ENCODE measurements at places on chromosomes 13 and 19. TPM values are rescaled to one million over a fixed set of nuclear protein-coding genes. Genes with fewer than 3 reads are reported as not detected.

PRODH2 gene
- not detected for total RNA-seq

ZNF865 gene
- total RNA-seq, result 11.9 TPM

GRCh38 chr19:46155237-46155636, 7.2 kb downstream of the IGFL2 start:
- DNase-seq, result no peak

DNA sequence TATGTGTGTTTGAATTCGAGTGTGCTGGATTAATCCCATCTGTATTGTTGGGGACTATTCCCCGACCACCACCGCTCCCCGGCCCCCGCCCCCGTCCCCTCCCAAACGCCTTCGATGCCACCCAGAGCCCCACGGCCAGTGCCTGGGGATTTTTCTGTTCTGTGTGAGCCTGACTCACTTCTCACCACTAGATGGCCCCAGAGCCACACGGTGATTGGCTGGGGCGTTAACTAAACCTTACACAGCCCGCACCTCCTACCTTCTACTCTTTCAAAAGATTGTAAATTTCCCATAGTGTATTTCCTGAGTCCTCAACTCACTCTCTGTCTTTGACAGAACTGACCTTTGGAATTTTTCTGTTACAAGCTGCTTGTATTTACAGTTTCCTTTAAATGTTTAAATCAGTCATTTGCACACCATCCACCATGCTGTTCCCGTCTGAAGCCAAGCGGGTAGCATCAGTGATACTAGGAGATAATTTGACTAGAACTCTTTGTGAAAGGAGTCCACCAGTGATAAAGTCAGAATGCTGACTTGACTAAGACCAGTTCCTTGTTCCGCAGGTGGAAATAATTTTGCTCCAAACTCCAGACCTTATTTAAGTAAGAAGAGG, 61.4 kb downstream of the RFX2 start:
- DNase-seq, result no peak

DNA sequence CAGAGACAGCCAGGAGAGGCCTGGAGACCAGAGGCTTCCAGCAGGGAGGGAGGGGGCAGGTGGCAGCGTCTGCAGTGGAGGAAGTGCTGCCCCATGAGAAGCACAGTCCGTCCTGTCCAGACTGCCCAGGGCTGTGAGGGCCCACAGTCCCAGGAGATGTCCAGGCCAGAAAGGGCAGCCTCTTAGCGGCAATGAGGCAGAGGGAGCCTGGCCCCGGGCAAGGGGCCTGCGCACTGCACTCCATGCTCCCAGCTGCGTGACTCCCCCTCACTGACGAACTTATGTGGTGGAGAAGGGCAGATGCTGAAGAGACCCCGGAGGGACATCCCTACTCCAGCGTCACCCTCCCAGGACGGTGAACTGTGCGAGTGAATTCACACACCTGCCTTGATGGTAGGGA, 115.3 kb downstream of the SOX1 start:
- DNase-seq, result no peak

DNA sequence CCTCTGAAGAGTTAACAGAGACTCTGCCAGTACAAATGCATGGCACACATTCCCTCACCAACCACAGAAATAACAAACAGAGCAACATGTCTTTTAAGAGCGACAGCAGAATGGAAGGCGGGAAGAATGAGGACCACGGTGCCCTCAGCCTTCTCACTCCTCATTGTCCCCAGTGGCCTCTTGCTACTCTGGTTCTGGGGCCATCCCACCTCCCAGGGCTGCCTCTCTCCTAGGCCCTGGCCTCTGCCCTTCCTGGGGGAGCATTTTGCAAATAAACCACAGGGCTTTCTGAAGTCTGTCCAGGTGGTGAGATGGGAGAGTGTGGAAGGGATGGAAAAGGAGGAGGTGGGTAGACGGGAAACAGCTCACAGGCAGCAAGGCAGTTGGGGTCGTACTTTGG, 28.3 kb downstream of the CYP2B6 start:
- DNase-seq, result no peak

GRCh38 chr13:48857576-48857975, 118.1 kb upstream of the FNDC3A start:
- no peak for DNase-seq

GRCh38 chr19:53942001-53942786, 20.5 kb upstream of the CACNG8 start:
- DNase-seq, result no peak

DNA sequence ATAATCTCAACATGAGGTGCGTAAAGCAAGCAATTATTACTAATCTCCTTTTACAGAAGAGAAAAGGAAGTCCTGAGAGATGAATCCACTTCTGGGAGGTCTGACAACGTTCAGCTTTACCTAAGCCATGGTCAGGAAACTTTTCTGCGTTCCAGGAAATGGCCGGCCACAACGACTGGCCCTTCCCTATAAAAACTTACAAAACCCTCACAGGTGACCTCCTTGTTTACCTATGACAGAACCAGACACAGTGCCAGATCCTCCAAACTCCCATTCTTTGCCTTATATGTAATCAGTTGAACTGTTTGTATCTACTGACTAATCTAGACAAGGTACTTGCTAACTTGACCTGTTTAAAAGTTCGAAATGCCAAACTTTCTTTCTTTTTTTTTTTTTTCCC, 351.7 kb upstream of the TMTC4 start:
- DNase-seq, result no peak

DNA sequence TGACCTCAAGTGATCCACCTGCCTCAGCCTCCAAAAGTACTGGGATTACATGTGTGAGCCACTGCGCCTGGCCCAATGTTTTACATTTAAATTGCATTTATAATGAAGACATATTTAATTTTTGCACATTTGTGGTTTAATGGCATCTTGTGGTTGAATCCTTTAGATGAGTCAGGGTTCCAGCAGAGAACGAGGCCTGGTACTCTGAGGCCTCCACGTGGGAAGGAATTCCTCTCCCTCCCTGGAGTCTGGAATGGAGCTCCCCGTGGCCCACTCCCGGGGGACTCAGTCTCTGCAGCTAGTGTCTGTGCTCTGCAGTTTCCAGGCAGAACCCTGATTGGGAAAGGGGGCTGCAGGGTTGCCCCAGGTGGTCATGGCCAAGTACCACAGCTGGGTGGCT, 24.2 kb downstream of the ZFR2 start:
- DNase-seq, result no peak

DNA sequence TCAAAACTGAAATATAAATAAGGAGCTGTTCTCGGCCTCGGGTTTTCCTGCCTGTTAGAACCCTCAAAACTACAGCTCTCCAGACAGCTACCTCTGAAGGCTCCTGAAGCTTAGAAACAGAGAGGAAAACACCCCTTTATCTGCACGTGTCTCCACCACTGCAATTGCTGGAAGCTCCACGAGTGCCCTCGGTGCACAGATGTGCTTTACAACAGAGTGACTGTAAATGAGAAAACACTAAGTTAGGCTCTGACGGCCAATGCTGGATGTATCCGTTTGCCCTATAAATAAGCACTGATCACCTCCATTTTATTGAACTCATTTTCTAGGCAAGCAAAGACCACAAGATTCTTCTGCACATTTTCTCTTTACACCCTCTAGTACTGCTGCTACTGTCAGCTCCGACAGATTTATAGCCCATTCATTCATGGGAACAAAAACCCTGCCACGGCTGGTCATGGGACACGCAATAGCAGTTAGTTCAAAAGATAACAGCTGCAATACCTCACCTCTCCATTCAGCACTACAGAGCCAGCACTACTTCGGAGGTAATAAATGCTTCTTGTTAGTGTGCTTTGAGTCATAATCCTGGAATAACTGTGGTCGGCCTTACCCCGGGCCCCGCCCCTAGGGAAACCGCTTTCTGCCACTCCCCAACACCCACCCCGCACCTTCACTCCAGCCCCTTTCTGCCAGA, 241.1 kb upstream of the ZNF507 start:
- DNase-seq, result no peak

DNA sequence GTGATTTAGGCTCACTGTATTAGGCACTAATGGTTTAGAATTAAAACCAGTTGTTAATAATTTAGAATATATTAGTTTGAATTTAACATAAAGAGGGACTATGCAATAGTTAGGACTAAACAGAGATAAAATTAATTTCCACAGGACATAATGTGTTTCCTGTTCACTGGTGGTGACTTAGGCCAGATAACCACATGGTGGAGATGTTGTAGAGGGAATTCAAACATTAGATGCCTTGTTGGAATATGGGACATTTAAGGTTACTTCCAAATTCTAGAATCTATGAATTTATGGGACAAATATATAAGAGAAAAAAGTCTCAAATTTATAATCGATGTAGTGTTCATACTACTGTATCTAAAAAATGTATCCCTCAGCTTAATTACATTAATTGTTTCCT, 615.5 kb upstream of the KLHL1 start:
- no peak for DNase-seq

- no peak for DNase-seq
Measured at GRCh38 chr13:97142452-97142851, 79.7 kb upstream of the MBNL2 start.

PPP6R1 gene
- 52.3 TPM for total RNA-seq

GRCh38 chr19:32669310-32669709, 5.7 kb downstream of the ANKRD27 start:
- DNase-seq, result no peak

DNA sequence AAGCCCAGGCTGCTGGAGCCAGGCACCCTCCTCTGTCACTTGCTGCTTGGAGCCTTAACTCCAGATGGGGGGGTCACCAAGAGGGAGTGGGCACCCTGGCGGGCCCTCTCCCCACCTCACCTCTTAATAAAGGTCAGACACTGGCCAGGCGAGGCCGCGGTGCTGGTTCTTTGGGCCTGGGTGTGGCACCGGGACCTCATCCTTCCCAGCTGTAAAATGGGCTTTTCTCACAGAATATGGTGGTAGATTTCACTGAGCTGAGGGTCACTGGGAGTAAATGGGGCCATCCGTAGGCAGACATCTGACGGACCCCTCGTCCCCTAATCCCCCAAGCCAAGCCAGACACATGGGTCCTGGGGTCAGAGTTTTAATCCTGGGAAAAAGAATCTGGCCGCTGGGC, 14.9 kb downstream of the STAP2 start:
- no peak for DNase-seq

DNA sequence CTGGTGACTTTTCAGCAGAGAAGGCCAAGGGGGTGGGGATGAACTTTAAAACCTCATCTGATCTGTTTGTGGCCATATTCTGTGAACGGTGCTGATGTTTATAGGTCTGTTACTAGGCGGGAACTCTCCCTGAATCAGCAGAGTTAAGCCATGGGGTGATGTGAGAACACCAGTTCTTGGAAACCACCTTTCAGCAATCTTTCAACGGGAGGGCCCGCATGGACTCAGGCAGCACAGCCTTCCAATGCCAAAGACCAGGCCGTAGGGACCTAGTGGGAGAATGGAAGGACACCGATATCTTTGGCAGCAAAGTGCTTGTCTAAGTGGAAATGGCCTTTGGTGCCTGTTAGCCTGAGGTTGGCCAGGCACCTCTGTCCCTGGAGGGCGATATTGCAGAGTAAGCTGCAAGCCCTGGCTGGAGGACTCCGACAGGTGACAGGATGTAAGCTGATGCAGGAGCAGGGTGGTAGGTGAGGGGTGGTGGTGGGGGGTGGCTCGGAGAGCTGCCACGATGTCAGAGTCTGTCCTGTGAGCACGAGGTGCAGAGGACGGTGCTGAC, 57.0 kb downstream of the ERCC5 start:
- no peak for DNase-seq

EID2B gene
- 6.2 TPM for total RNA-seq

DNA sequence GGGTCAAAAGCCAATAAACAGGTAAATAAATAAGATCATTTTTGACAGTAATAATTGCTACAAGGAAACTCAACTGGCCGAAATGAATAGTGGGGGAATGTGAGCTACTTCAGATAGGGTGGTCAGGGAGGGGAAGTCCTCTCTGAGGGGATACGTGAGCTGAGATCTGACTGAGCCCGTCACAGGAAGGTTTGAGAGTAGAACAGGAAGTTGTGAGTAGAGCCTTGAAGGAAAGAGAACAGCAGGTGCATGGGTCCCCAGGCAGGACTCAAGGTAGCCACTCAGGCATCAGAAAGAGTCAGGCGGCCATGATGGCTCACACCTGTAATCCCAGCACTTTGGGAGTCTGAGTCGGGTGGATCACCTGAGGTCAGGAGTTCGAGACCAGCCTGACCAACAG, 6.3 kb downstream of the IRGQ start:
- no peak for DNase-seq

RRAS gene
- total RNA-seq, result 82.2 TPM

C1QTNF9 gene
- 0.41 TPM for total RNA-seq

- no peak for DNase-seq
Measured at GRCh38 chr13:28067491-28067890, 32.9 kb downstream of the FLT3 start.

DNA sequence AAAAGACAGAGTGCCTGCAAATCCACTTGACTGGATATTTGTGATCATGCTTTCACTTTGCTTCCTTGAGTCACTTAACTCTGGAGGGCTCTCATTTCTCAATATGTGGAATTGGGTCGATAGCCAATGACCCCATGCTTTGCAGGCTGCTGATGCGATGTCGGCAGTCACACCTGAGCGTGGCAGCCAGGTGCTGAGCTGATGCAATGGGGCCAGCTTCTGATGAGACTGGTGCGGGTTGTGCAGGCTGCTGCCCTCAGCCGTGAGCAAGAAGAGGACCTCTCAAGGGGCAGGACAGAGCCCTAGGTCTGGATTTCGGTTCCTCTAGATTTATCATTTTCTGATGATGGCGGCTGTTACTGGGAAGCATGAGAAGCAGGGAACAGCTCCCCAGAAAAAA, 334.1 kb downstream of the TEX29 start:
- DNase-seq, result no peak

PEAK3 gene
- 3.0 TPM for total RNA-seq

YJEFN3 gene
- total RNA-seq, result 7.9 TPM

TINCR gene
- total RNA-seq, result 0.56 TPM

GRCh38 chr19:44476559-44477408, 23.5 kb downstream of the ZNF180 start:
- no peak for DNase-seq

CNN1 gene
- total RNA-seq, result 1,224 TPM

All from thoracic aorta (tissue), 2 donors.